Bronchial epithelial cell (primary cell): ENCODE measurements at places on chromosomes 7 and 10.

- peak; percentile 84 for DNase-seq
These were observed 13.9 kb downstream of the OSBPL3 start for GRCh38 chr7:24965831-24966708.

GRCh38 chr10:113135025-113135424 lies 185.0 kb downstream of the TCF7L2 start:
- no peak for DNase-seq

DNA sequence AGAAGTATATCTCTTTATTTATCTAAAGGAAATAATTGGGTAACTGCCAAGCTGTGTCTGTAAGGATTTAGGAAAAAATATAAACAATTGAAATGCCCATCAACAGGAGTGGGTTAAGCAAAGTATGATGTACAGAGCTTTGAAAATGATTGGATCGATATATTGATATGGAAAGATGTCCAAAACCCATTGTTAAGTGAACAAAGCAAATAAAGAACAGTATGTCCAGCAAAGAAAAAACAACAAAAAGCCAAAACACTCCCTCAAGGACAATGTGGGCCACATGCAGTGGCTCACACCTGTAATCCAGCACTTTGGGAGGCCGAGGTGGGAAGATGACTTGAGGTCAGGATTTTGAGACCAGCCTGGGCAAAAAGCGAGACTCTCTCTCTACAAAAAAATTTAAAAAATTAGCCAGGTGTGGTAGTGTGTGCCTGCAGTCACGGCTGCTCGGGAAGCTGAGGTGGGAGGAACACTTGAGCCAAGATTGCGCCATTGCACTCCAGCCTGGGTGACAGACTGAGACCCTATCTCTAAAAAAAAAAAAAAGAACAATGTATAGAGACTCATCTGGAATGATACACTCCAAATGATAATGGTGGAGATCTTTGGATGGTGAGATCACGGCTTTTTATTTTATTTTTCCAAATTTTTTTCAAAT lies 37.9 kb downstream of the XRCC2 start:
- DNase-seq, result no peak

GRCh38 chr7:105003275-105003674 lies 10.7 kb upstream of the KMT2E start:
- DNase-seq, result peak; percentile 79

DNA sequence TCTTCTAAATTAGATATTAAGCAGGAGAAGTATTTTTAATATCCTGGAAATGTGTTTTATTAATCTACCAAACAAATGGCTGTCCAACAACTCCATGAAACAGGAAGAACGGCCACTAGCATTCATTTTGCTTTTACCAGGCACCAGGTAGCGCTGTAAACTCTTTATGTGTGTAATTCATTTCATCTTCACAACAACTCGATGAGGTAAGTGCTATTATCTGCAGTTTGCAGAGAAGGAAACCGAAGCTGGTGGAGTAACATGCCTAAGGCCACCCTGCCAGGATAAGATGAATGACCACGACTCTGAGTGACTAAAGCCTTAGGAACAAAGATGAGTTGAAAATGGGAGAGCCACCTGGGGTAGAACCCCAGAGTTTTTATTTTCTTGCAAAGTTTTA lies 101.2 kb downstream of the KIAA1217 start:
- peak; percentile 44 for DNase-seq

DNA sequence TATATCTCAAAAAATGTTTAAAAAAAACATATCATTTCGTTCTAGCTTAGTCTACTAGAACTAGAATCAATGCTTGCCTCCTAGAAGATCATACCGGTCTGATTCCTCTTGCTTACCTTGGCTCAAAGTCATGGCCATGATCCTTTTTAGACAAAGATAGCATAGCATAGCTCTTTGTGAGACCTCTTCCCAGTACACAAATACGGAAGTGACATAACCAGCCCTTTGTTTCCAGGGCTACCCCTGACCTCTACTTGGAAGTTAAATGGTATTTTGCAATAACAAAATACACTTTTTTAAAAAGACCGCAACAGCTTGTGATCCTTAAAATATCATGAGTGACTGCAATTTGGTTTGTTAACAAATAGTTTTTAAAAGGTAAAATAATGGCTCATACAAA lies 130.7 kb upstream of the NOBOX start:
- no peak for DNase-seq

DNA sequence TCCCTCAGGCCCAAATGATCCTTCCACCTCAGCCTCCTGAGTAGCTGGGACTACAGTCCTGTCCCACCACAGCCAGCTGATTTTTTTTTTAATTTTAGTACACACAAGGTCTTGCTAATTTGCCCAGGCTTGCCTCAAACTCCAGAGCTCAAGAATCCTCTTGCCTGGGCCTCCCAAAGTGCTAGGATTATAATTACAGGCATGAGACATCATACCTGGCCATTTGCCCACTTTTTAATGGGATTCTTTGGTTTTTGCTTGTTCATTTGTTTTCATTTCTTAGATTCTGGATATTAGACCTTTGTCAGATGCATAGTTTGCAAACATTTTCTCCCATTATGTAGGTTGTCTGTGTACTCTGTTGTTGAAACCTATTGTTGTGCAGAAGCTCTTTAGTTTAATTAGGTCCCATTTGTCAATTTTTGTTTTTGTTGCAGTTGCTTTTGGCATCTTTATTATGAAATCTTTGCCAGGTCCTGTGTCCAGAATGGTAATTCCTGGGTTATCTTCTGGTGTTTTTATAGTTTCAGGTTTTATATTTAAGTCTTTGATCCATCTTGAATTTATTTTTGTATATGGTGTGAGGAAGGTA lies 95.2 kb downstream of the GLCCI1 start:
- peak; percentile 13 for DNase-seq

DNA sequence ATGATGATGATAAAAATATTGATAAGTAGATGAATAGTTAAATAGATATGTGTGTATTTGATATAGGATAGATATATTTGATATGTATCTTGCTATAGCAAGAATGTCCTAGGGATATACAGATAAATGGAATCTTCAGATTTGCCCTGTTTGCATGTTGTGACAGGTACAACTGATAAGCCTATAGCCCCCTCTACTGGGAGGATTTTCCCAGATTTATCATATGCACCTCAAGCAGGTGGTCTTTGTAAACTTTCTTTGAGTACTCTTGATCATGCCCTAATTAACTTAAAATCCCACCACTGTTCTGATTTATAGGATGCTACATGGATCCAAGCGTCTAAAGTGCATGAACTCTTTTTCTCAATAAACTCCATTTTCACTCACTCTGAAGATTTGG lies 1050.7 kb downstream of the SORCS3 start:
- peak; percentile 59 for DNase-seq

DNA sequence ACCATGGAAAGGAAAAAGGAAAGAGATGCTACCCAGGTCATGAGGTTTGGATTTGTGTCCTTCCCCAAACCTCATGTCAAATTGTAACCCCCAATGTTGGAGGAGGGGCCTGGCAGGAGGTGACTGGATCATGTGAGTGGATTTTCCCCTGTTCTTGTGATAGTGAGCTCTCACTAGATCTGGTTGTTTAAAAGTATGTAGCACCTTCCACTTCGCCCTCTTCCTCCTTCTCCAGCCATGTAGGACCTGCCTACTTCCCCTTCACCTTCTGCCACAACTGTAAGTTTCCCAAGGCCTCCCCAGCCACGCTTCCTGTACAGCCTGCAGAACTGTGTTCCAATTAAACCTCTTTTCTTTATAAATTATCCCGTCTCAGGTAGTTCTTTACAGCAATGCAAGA lies 113.9 kb downstream of the FAM107B start:
- no peak for DNase-seq

- no peak for DNase-seq
These were observed 37.3 kb downstream of the INPP5F start for GRCh38 chr10:119762805-119763798.

- DNase-seq, result no peak
These were observed 9.8 kb downstream of the IGFBP3 start for GRCh38 chr7:45911311-45911710.

DNA sequence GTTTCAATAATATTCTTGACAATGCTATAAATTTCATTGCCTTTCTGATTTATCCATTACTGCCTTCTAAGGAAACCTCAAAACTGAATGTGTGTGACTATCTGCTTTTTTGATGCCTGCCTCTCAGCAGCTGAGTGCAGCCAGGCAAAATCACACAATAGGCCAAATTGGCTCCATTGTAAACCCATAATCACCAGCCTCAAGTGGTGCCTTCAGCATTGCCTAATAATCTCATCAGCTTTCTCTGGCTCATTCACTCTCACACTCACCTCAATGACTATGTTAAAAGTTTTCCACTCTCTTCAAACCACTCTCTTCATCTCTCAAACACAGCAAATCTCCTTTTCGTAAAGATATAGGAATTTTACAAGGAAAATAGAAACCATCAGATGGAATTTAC lies 182.5 kb upstream of the COL1A2 start:
- no peak for DNase-seq

GRCh38 chr10:117675514-117676055 lies 133.0 kb downstream of the EMX2 start:
- no peak for DNase-seq

DNA sequence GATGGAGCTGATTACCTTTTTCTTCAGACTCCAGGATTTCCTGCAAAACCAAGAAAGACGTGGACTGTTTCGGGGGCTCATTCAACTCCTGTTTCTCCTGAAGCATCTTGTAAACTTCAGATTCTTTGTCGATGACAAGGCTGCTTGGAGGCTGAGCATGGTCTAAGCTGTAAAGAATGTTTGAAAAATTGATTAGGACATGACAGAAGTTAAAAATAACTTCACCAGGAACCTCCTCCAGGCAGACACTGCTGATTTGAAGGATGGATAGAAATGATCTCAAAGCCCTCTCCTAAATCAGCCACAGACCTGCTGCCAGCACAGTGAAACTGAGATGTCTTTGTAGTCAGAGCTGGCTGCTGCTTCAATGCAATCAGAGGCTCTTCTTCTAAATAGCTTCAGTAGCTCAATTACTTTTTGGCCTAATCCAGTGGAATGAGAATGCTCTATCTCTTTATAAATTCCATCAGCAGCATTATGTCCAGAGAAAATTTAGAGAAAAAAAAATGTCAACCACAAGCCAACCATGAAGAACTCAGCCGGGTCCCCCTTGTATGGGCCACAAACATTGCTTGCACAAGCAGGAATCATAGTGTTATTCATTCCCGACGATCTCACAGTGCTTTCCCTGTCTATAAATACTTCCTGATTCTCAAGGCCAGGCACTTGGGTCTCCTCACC lies 43.5 kb downstream of the PDLIM1 start:
- DNase-seq, result peak; percentile 50

- DNase-seq, result no peak
These were observed 3.5 kb downstream of the CYCS start for GRCh38 chr7:25121599-25121998.

- DNase-seq, result no peak
These were observed 255.3 kb downstream of the FZD1 start for GRCh38 chr7:91519241-91520158.

GRCh38 chr7:25656581-25657026 lies 428.3 kb upstream of the NPVF start:
- no peak for DNase-seq

DNA sequence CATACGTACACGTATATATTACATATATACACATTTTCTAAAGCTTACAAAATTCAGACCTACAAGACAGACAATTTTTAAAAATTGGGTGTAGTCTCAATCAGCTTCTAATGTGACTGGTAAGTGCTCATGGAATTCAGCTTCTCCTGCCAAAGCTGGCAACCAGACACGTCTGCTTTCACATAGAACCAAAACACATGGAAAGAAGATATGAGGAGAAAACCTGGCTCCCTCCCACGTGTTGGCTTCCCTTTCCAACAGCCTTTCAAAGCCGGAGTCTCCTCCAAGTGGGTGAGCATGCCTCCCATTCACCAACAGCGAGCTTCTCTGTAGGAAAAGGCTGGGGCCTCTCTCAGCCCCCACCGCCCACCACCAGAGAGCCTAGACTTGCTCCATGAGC lies 33.4 kb downstream of the CDCA7L start:
- DNase-seq, result no peak

GRCh38 chr10:125208854-125209565 lies 48.6 kb upstream of the CTBP2 start:
- DNase-seq, result no peak

GRCh38 chr10:78944723-78945312 lies 123.9 kb upstream of the ZMIZ1 start:
- DNase-seq, result peak; percentile 37

DNA sequence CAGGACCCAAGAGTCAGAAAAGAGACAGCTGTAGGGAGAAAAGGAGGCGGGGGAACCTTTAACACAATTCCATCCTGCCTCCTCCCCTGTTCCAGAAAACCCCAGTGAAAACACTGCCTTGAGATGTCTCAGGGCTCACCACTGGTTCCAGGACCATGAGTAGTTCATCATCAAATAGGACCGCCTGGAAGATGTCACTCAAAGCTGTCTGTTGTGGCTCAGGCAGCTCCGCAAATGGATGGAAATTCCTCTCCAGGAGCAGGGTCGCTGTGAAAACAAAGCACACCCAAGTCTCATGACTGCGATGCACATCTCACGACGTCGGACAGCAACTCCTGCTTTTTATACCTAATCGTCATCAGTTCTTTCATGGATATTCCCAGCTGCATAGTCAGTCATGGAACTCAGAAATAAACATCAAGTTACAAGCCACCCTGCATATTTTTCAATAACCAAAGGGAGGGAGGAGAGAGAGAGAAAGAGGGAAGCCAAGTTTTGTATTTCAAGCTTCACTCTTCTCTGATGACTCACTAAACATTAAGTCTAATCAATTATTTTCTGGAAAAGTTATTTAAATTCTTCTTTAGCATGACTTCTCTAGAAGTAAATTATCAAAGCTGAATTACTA lies 49.2 kb downstream of the GSDME start:
- DNase-seq, result no peak

GRCh38 chr7:10688544-10688943 lies 285.1 kb upstream of the PHF14 start:
- DNase-seq, result no peak

- peak; percentile 29 for DNase-seq
These were observed 134.7 kb upstream of the RHOBTB1 start for GRCh38 chr10:61078542-61079275.

GRCh38 chr10:43064331-43065075 lies 12.4 kb upstream of the RET start:
- no peak for DNase-seq

DNA sequence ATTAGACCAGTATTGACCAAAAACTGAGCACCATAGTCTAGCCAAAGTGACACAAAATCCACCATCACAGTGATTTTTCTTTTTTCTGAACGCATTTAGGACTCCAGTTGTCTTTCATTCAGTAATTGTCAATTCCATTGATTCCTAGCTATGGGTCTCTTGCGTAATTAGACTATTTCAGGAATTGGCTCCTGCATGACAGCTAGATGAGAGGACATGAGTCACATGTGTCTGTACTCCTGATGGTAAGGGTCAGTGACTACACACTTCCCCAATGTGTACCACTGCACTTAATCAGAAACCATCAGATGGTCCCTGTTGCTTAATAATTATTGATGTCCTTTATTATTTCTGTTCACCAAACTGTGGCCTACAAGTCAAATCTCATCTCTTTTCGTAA lies 469.5 kb downstream of the POM121L12 start:
- peak; percentile 83 for DNase-seq

- no peak for DNase-seq
These were observed 254.5 kb upstream of the RNF32 start for GRCh38 chr7:156386097-156386496.

- peak; percentile 71 for DNase-seq
These were observed 4.3 kb upstream of the KCNMA1 start for GRCh38 chr10:77641788-77642397.
